ENCODE measurements at places on chromosomes 4 and X.

DNA sequence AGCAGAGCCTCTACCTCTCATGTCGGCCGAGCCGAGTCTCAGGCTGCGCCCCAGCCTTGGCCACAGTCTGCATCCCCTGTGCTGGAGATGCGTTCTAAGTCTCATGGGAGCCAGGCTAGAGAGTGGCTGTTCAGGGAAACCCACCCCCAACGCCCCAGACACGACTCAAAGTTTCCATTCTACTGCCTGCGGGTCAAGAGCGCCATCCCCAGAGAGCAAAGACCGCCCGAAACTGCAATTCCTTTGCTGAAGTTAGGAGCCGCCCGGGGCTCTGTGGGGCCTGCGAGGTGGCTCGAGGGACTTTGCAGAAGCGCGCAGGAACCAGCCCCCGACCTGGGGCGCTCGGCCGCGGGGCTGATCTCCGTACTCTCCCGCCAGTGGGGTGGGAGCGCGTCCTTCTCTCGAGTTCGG, 10.0 kb upstream of the ELF4 start:
- DNase-seq = no peak

GRCh38 chr4:79273915-79274314, 51.9 kb downstream of the NAA11 start:
- no peak for DNase-seq

DNA sequence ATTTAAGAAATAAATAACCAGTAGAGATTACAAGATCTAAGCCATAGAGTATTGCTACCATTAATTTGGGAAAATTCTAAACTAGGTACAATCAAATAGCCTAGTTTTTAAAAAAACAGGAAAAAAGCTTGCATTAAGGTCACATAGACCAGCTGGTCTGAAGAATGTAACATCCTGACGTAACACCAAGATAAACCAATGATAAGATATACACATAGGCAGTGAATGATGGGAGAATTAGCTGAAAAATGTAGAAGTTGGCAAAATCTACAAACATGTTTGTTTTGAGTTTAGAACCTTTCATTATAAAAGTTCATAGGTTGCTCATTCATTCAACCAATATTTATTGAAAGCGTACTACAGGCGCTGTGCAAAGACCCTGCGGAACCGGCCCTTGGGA, 120.0 kb downstream of the SH3RF1 start:
- no peak for DNase-seq

- no peak for DNase-seq
Observed at GRCh38 chrX:25548811-25549210, 533.0 kb upstream of the ARX start.

DNA sequence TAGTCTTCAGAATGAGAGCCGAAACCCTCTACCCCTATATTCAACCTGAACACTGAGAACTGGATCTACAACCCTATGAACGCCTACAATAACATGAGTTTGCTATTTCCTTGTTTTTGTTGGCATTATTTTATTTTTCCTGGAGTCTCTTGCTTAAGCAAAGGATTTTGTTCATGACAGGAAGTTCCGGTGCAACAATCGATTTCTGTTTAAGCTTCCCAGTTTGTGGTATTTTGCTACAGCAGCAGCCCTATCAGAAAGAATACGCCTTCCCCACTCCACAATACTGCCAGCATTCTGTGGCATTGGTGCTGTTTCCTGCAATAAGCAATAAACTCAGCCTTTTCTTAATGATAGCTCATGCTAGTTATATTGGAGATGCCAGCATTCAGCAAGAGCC, 60.9 kb downstream of the NPY5R start:
- DNase-seq = no peak

DNA sequence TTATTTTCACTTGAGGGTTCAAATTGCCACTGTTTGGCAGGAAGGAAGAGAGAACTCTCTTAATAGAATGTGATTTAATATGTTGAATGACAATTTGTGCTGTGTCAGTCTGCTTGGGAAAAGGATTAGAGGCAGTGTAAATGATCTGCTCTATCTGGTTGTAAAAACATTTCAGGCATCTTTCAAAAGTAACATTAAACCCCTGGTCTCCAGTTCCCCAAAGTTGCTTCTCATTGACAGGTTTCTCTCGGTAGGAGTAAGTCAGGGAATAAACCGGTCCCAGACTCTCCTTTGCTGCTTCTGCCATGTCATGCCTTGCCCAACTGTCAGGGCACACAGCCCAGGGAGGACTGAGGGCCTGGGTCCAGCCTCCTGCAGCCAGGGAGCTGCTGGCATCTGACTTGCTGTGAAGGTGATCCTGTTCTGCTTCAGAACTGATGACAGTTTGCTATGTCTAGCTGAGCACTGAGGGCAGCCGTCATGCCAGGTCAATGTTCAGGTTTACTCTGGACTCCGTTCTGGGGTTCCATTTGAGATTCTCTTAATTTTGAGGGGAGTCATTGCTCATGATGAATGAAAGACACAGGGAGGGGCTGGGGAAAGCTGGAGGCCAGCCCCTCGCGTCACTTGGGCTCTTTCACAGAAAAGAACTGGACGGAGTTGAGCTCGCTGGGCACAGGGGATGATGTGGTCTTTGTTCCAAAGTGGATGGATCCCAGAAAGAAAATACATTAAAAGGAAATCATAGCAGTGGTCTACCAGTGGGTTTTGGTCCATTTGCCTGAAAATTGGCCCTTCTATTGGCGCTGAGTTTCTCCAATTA, 312.4 kb downstream of the ARHGAP10 start:
- no peak for DNase-seq

DNA sequence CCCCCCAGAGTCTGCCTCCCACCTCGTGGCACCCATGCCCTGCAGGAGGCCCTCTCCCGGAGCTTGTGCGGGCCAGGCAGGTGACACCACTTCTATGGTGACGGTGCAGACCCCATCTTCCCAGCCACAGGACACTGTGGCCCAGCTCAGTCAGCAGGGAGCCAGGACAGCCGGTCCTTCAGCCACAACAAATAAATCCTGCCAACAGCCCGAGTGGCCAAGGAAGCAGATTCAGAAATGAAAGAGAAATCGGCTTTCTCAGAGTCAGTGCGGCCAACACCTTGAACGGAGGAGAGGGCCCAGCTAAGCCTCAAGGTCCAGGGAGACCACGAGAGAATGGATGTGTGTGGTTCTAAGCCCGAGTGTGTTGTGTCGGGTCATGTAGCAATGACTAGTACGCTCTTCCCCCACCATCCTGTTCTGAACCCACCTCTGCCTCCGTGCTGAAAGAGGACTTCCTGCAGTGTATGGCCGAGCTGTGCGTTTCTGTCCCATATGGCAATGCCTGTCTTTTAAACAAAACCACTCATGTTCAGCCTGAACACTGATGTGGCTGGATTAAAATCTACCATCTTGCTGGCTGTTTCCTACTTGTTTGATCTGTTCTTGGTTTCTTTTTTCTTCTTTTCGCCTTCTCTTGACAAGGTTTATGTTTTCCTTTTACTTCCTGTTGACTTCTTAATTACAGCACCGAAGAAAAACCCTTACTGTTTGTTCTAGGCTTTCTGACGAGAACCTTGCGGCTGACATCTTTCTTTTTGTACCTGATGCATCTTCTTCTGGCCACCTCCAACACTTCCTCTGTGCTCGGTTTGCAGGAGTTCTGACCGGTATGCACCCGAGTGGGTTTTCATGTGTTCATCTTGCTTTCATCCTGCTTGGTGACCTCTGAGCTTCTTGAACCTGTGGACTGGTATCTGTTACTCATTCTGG, 53.1 kb downstream of the GAK start:
- no peak for DNase-seq

DNA sequence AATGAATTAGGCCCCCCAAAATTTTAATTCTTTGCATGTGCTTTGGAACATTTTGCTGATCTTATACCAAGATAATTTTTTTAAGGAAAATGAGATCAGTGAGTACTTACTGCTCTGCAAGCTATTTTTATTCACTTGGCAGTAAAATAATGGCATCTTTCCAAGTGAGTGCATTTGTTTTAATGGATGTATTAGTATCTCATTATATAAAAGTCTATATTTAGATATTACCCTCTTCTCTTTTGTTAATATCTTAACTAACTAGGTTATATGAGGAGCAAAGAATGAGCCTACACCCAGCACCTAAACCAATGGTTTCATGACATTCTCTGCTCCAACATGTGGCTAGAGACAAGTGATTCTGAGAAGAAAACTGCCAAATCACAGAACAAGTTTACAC, 21.1 kb upstream of the ARAF start:
- no peak for DNase-seq

- peak; percentile 54 for DNase-seq
Observed at GRCh38 chrX:2767631-2768455, 16.0 kb downstream of the XG start.
